ENCODE measurements at places on chromosomes 2 and 18. TPM values are rescaled to one million over a fixed set of nuclear protein-coding genes. Genes with fewer than 3 reads are reported as not detected.

The WNT6 gene
- 2.9 TPM for total RNA-seq

- DNase-seq = no peak
These were observed 5.1 kb upstream of the GAL3ST2 start for GRCh38 chr2:241771286-241772062.

- no peak for DNase-seq
These were observed 134.5 kb upstream of the CAB39 start for GRCh38 chr2:230578106-230578505.

DNA sequence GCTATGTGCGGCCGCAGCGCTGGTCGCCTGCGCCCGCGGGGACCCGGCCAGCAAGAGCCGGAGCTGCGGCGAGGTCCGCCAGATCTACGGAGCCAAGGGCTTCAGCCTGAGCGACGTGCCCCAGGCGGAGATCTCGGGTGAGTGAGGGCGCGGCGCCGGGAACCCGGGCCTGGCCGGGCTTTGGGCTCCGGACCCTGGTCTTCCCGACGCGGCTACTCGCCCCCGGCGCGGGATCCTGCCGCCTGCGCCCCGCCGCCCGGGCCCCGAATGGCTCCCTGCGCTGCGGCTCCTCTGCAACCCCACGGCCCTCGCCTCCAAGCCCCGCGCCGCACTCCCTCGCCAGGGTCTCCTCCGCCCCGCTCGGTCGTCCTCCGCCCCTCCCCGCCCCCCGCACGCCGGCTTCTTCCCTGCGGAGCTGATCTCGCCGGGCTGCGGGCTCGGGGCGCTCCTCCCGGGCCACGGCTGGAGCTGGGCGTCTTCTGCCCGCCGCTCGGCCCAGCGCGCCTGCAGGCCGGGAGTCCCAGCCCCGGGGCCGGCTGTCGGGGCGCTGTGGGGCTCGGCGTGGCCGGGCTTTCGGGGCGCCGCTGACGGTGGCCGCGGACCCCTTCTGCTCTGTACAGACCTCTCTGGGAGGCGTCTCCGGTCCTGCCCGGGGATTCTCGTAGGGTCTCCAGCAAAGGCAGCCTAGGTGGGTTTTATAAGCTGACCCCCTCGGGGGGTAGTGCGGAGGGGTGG, 652 bp downstream of the GPC1 start:
- no peak for DNase-seq

GRCh38 chr2:169362118-169362893, at the start of gene LRP2:
LRP2 (minus strand) TSS chr2:169362534; CDS start chr2:169362399, 135 bp downstream.
- no peak for DNase-seq

DNA sequence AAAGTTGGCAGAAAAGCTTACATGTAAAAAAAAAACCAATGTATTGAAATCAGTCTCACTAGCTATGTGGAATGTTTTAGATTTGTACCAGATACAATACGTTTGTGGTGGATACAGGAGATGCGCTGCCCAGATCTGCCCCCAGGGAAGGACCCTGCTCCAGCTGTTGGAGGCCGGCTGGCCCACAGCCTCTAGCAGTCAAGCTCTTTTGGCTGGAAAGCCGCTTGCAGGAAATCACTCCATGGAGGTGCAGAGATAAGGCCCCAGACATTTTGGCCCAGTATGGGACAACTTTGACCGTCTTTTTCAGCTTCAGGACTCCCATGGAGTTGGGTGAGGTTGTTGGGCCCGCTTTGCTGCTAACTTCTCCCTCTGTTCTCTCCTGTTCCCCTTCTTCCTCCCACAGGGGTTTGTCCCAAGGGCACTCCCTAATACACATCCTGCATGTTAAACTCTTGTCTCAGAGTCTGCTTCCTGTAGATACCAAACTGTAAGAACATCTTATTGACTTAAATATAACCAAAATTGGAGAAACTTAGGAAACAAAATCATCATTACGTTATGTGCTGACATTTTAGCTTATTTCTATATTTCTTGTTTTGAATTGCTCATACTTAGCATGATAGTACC, 1.7 kb upstream of the QPCT start:
- no peak for DNase-seq

GRCh38 chr2:141555876-141556470, 574.8 kb downstream of the LRP1B start:
- no peak for DNase-seq

The TTN gene
- total RNA-seq = 8.4 TPM

The DSG4 gene
- not detected for total RNA-seq

GRCh38 chr2:17520761-17521160, 2.5 kb upstream of the RAD51AP2 start:
- DNase-seq = no peak

DNA sequence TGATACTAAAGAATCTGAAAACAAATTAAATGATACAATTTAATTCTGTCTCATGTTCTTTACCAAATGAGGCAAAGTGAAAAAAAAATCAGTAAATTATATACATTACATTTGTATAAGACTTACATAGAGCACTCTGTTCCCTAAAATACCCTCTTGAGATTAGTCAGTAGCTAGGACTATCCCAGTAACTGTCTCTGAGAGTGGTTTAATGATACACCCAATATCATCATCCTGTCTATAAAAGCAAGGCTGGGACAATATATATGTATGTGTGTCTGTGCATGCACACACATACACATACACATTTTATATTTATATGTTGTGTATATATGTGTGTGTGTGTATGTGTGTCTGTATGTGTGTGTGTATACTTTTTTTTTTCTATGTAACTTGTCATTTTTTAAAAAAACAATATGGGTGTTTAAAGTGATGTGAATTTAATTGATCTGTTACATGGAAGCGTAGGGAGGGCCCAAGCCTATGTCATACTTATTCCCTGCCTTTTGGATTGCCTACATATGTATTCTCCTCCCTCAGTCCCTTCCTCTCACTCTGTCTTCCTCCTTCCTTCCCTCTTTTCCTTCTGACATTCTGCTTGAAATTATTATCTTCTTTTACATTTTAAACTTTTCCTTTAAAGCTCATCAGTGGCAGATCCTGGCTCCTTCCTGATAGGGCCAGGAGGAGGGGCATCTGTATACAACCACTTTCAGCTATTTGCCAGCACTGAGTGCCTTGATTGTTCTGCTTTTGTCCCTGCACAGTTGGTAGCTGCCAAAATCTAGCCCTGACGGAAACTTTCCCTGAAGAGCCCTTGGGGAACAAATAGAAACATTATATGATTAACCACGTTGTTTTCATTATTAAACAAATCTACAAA, 6.8 kb downstream of the ASXL3 start:
- DNase-seq = no peak

- no peak for DNase-seq
These were observed 210.9 kb downstream of the DYM start for GRCh38 chr18:49249521-49249920.

DNA sequence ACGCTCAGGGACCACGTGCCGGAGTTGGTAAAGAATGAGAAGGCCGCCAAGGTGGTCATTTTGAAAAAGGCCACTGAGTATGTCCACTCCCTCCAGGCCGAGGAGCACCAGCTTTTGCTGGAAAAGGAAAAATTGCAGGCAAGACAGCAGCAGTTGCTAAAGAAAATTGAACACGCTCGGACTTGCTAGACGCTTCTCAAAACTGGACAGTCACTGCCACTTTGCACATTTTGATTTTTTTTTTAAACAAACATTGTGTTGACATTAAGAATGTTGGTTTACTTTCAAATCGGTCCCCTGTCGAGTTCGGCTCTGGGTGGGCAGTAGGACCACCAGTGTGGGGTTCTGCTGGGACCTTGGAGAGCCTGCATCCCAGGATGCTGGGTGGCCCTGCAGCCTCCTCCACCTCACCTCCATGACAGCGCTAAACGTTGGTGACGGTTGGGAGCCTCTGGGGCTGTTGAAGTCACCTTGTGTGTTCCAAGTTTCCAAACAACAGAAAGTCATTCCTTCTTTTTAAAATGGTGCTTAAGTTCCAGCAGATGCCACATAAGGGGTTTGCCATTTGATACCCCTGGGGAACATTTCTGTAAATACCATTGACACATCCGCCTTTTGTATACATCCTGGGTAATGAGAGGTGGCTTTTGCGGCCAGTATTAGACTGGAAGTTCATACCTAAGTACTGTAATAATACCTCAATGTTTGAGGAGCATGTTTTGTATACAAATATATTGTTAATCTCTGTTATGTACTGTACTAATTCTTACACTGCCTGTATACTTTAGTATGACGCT, 5.8 kb downstream of the MYCN start:
- no peak for DNase-seq

The ARL4C gene
- total RNA-seq = 5.3 TPM

DNA sequence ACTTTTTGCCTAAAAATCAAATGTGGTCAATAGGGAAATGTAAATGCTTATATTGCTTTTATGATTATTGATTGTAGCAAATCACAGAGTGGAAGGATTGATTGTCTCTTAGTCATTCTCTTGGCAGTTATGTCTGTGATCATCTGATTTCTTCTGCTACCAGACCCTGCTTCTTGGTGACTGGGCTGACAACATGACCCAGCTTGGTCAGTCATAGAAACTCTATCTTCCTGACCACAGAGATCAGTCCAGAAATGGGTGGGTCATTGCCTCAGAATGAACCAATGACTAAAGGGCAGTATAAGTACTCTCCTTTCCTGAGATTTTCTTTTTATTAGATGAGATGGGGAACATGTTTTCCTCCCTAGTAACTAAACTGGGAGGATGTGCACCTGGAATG, 87.6 kb downstream of the MAIP1 start:
- DNase-seq = no peak

DNA sequence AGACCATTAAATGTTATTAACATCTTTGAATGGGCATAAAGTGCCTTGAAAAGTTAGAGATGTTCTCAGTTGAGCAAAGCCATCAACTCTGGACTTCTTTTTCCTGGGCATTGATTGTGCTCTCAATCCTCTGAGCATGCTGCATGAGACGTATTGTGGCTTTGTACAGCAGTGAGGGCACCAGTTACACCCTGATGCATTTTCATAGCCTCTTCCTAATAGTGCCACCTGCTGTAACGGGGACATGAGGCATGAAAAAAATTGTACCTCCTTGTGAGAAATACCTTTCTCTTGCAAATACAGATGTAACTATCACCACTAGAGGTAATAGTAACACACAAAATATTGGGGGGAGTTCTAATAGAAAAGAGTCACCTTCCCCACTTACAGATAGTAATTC, 697.5 kb downstream of the TMEM182 start:
- DNase-seq = no peak

- DNase-seq = no peak
These were observed 1200.4 kb upstream of the CDH2 start for GRCh38 chr18:29377346-29377745.

DNA sequence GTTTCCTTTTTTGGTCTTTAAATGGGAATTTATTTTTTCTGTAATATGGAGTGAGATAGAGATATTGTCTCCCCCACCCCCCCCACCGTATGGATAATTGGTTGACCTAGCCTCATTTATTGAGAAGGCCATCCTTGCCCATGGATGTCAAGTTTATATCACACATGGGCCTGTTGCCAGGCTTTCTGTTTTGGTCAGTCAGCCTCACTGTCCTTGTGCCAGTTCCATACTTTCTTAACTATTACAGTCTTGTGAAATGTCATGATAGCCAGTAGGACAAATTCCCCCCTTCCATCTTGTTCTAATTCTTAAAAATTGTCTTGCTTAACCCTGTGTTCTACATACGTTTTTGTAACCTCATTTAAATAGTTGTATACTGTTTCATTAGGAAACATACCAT, 12.5 kb downstream of the BABAM2 start:
- no peak for DNase-seq

The LYG2 gene
- not detected for total RNA-seq

The CCT4 gene
- total RNA-seq = 74.4 TPM

DNA sequence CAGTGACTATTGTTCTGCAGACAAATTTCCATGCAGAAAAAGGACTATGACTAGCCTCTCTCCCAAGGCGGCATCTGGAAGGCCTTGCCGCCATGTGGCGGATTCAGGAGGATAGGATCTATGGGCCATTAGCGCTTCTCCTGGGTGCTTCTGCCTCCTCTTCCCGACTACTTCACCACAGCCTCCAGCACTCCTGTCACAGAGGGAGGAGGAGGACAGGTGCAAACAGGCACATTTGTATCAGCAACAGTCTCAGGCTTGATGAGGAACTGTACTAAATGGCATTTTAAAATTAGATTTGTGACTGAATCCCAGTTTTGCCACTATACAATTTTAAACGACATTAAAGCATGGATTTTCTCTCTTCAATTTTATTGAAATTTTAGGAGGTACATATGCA, 114.9 kb downstream of the NOL10 start:
- no peak for DNase-seq

The SNTG2 gene
- total RNA-seq = 5.2 TPM

DNA sequence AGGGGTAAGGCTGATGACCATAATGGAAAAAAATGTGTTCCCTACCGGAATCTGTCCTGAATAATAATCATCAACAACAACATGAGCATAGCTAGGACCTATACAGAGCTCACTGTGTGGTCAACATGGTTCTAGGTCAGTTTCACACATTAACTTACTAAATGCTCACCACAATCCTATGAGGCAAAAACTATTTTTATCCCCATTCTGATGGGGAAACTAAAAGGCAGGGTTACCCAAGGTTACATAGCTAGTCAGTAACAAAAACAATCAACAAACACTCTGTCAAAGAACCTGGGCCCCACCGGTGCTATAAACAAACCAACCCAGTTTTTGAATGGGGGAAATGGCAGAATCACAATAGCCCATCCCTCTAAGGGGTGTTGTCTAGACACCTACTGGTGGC, 40.1 kb downstream of the AOX1 start:
- DNase-seq = no peak

- no peak for DNase-seq
These were observed 31.1 kb downstream of the DSG4 start for GRCh38 chr18:31407649-31408048.

DNA sequence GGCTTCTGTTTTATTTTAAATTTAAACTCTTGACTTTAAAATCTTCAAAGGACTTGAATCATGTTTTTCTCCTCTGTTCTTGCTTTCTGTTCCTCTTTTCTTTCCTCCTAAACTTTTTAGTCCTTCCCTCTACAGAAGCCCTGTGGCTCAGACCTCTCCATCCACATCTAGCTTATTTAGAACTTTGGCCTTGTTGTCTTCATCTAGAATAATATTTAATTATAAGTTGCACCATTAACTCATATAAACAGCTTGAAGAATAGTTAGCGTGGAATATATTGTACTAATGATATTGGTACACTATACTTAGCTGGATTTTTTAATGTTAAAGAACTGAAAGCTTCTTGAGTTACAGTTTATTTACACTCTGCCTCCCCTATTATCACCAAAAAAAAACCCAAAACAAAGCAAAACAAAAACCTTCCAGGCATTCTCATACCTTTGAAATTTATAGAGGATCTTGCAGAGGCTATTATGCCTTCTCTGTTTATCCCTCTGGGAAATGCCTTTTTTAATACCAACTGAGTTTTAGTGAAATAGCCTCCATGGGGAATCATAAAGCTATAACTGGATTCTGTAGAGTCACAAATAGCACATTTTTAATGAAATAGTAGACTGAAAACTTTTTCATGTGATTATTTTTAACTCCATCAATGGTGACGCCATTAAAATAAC, 9.2 kb upstream of the CCDC141 start:
- no peak for DNase-seq

GRCh38 chr2:121368836-121369235, 83.8 kb upstream of the TFCP2L1 start:
- peak; percentile 29 for DNase-seq

All from esophagus muscularis mucosa (tissue), 4 donors.